Activated gamma-delta T cell (primary cell): ENCODE measurements at places on chromosomes 6 and 20.
A peak's percentile ranks its signal among the peaks of the same experiment; 100 is the strongest.

- DNase-seq, result no peak
These were observed 6.9 kb downstream of the SIGLEC1 start for GRCh38 chr20:3705491-3705969.

DNA sequence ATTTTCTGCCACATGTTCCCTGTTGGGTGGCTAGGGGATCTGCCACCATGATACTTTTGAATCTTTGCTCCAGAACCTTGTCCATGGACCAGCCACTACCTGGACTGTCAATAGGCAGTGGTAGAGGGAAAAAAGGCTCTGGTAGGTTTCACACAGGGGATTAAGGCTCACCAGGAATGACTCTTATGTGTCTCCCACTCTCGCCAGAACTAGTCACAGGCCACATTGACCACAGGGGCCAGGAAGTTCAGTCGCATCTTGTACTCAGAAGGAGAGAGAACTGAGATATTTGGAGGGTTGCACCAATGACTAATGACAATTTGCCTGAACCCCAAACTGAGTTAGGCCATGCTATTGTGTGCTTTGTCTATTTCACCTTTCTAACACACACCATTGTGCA lies 23.6 kb upstream of the APCDD1L start:
- DNase-seq, result no peak

- DNase-seq, result no peak
These were observed 1009.7 kb upstream of the GJE1 start for GRCh38 chr6:141123049-141123448.

GRCh38 chr6:101847690-101848089 lies 454.2 kb downstream of the GRIK2 start:
- no peak for DNase-seq

DNA sequence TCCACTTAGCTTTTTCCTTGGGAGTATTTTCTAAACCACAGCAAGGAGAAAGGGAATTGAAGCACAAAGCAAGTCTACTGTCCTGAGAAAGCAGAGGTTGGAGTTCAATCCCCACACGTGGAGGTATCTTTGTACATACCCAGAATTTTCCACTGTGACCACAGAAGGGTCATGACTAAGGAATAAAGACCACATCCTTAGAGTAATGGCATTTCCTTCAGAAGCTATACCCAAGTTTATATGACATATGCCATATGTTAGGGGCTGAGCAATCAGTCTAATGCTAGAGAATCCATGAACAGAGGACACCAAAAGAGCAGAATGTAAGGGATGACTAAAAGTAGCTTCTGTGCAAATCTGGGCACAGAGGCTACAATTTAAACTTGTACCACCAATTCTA lies 46.4 kb downstream of the ATG5 start:
- DNase-seq, result no peak

- no peak for DNase-seq
These were observed 75.7 kb upstream of the BHLHE23 start for GRCh38 chr20:63082308-63082938.

- DNase-seq, result peak; percentile 29
These were observed 4.9 kb upstream of the CD24 start for GRCh38 chr6:106979435-106979884.

- no peak for DNase-seq
These were observed 700.0 kb downstream of the RFPL4B start for GRCh38 chr6:113047148-113047547.

DNA sequence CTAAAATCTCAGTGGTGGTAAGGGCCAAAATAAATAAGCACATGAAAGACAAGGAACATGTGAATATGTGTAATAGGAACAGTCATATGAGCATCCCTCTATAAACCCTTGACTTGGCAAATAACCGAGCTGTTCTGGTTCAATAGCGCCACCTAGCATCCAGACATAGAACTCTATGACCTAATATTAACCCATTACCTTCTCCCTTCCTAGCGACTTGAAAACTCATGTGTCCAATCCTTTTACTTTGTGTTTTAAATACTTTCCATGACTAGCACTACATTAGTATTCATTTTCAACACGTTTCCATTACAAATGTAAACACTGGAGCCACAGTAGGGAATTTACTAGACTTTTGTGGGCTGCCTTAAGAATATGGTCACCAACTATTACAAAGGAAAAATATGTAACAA lies 279.7 kb downstream of the UST start:
- DNase-seq, result no peak

- DNase-seq, result no peak
These were observed 2.4 kb downstream of the JAG1 start for GRCh38 chr20:10671221-10671918.

DNA sequence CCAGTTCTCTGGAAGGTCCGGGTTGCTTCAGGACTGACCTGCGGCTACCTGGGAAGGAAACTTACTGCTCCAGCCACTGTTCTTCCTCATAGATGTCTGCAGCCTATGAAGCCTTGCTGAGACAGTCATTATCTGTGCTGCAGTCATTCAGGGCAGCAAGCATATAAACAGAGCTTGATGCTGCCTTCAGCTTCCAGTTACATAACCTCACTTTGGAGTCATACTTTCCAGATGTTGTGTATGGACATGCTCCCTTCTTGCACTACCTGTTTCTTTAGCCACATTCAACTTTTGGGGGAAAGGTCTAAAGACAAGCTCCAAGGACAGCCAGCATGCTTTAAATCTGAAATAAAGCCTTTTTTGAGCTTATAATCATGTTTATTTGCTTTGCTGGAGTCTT lies 98.1 kb downstream of the SLC24A3 start:
- no peak for DNase-seq

DNA sequence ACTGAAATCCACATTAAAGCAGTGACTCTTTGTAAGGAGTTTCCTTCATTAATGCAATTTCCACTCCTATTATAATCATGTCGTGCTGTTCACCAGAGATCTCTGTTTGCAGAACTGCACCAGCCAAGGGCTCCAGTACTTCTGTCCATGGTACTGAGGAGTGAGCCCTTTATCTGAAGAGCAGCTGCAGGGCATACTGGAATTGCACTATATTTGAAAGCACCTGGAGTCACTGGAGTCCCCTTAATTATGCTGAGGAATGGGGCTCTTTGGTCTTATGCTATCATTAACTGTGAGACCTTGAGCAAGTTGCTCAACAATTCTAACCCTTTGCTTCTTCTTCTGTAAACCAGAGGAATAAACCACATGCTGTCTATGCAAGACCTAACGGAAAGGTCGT lies 61.7 kb upstream of the NUP153 start:
- no peak for DNase-seq

DNA sequence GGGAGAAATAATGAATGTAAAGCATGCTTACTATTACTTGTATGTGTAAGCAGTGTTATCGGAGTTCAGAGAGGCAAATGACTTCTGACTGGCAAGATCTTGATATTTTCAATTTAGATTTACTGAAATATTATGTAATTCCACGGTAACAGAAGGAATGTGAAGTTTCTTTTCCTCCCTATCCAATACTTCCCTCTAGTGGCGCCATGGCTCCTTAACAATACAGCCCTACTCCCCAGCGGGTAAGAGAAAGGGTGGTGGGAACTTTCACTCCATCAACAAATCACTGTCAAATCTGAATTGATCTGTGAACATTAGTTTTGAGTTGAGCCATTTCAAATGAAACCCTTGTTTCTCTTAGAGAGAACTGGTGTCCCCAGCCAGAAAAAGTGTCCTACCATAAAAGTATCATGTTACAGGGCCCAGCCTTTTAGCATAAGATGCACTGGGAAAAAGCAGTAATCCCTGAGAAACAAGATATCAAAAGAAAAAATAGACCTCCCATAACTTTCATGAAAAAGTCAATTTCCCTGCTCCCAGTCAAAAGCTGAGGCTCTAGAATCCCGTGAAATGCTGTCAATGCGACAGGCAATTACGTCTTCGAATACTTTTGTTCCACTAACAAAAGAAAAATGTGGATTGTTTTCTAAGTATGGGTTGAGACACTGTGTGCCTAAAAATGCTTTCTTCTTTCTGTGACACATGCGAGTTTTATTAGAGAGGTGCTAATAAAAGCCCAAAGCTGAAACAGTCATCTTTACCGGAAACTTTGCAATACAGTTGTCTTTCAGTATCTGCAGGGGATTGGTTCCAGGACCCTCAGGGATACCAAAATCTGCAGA lies 12.9 kb downstream of the COX7A2 start:
- no peak for DNase-seq

GRCh38 chr6:155795173-155795796 lies 339.6 kb upstream of the NOX3 start:
- DNase-seq, result no peak

GRCh38 chr20:43878776-43879175 lies 35.9 kb upstream of the TOX2 start:
- DNase-seq, result no peak

GRCh38 chr6:131061041-131061750 lies 1.8 kb downstream of the EPB41L2 start:
- no peak for DNase-seq

- no peak for DNase-seq
These were observed 38.8 kb downstream of the ELOVL5 start for GRCh38 chr6:53309901-53310300.

DNA sequence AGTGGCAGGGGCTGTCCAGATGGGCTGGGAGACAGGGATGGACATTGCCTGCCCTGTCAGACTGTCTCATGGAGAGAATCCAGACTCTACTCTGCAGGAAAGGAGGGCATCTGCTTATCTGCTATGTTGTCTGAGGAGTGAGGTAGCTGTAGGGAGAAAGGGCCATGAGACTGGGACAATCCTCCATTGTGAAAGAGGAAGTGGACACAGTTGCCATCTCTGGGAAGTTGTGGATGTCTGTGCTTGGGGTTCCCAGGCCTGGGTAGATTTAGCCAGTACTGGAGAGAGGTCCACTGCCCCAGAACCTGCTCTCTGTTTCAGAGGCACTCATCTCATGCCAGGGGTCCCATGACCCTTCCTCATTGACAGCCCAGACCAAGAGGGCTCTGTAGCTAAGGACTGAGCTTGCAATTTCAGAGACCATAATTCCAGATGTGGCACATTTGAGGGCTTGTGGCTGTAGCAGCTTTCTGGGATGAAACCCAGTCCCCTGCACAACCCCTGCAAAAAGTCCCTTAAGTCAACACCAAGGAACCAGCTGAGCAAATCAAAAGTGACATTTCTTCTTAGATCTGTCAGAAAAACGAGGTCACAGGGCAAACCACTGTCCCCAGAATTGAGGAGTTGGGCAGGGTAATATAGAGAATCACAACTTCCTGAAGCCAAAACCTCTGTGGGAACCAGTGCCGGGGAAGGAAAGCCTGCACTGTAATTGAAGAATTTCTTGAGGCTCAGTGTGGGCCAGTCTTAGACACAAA lies 4.1 kb upstream of the SIRPG start:
- no peak for DNase-seq

GRCh38 chr20:10970109-10970508 lies 296.3 kb upstream of the JAG1 start:
- no peak for DNase-seq

DNA sequence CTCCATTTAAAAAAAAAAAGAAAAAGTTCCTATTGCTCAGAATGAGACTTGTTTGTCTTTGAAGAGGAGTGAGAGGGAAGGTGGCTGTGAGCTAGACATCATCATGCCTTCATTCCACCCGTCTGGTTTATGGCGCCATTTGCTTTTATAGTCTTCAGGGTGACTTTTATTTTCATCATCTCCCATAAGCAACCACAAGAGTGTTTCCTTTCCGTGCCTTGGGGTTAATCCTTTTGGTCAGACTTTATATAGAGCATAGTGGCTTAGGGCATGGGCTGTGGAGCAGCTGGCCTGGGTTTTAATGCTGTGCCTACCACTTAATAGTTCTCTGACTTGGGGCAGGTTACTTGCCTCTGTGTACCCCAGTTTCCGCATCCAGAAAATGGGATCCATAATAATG lies 77.8 kb downstream of the RREB1 start:
- no peak for DNase-seq

- DNase-seq, result no peak
These were observed 60.1 kb upstream of the OGFRL1 start for GRCh38 chr6:71228461-71229041.

GRCh38 chr6:30169658-30170614 lies 6.6 kb downstream of the TRIM15 start:
- DNase-seq, result no peak

- DNase-seq, result no peak
These were observed 16.9 kb downstream of the SEC23B start for GRCh38 chr20:18524646-18525045.

DNA sequence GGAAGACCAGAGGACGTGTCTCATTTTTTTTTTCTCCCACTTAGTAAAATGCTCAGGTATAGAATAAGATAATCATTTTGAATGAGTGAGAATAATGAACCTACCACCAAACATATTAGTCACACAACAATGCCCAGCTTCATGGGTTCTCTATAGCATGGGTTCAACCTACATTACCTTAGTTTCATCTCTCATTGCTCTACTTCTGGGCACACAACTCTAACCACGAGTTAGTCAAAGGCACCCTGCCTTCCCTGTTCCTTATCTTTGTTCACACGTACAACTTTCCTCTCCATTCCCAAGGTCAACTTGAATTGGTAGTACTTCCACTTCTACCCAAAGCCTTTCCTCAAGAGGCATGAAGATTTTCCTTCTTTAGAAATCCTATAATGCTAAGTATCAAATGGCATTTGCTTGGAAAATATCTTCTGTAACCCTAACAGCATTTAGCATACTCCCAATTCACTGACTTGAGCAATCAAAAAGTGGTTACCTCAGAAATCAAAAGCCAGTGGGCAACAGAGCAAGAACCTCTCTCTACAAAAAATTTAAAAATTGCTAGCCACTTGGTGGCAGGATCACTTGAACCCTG lies 20.9 kb downstream of the DEK start:
- no peak for DNase-seq

GRCh38 chr6:134389129-134389528 lies 71.2 kb upstream of the SGK1 start:
- DNase-seq, result no peak

DNA sequence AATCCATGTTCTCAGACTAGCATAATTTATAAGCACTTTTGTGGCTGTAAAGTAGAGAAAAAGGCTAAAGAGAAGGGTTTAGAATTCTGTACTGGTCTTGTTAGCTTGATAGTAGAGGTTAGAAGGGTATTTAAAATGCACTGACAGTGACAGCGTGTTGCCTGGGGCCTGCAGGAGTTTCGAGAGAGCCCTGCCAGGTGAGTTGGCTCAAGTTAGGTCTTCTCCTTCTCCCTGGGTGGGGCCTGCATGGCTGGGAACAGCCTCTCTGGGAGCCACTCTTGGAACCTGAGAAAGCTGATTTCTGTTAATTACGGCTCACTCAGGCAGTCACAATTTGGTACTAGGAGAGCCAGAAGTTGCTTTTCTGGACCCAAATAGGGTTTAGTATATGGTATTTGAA lies 103.7 kb downstream of the ARID1B start:
- no peak for DNase-seq

DNA sequence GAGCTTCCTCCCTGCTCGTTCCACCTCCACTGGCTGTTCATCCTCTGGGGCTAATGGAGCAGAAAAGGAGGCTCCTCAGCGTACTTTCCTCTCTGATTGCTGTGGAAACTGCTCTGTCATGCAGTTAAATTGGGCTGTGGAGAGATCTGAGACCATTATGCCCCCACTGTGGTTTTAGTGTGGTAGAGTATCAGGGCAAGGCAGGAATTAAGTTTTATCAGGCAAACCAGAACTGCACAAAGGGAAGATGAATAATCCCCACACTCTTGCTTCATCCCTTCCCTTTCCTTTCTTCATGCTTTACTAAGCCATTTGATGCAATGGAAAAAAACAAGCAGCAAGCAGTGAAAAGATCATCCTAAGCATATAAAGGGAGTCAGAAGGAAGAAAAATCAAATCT lies 11.9 kb upstream of the ME1 start:
- DNase-seq, result no peak
